ENCODE measurements at places on chromosomes 1 and 21.

DNA sequence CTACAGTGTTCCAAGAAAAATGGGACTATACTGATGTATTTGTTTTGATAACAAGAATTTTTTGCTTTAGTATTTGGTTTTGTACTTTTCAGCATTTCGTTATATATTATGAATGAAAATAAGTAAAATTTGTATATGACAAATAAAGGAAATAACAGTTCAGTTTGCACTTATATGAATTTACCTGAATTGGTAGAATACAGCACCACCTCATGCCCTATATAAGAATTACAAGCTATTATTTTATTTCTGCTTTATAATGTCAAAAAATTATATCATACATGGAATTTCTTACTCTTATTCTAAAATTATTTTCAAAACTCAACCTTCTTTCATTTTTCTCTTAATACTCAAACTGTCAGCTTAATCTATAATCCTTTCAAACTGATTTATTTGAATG is 14.6 kb downstream of the EFCAB7 start:
- peak; percentile 41 for DNase-seq

DNA sequence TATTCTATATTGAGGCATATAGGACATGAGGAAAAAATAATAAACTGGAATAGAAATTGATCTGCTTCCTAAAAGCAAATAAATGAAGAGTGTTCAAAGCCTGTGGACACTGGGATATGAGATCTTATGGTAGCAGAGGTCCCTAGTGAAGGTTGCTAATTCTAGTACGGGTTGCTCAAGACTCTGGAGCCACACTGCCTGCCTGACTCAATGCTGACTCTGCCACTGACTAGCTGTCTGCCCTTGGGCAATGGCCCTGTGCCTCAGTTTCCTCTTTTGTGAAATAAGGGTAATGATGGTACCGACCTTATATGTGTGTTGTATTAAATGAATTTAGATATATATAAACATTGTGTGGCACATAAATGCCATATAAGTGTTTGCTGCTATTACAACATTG is 59.0 kb upstream of the C1orf53 start:
- no peak for DNase-seq

DNA sequence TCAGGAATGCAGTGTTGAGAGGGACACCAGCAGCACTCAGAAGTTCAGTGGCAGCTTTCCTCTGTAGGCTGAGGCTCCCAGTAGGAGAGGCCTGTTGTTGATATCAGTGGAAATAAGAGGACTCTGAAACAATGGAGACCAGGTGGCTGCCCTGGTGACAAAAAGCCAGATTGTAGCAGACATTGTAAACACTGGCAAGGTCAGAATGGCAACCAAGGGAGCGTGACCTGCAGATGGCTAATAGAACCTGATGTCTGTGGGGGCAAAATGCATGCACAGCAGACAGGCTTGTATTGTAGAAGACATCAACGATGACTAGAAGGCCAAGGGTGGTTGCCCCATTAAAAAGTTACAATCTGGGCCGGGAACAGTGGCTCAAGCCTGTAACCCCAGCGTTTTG is 53.1 kb upstream of the GPR37L1 start:
- no peak for DNase-seq

- peak; percentile 96 for DNase-seq
Measured at GRCh38 chr1:51558375-51558924, 39.4 kb upstream of the EPS15 start.

DNA sequence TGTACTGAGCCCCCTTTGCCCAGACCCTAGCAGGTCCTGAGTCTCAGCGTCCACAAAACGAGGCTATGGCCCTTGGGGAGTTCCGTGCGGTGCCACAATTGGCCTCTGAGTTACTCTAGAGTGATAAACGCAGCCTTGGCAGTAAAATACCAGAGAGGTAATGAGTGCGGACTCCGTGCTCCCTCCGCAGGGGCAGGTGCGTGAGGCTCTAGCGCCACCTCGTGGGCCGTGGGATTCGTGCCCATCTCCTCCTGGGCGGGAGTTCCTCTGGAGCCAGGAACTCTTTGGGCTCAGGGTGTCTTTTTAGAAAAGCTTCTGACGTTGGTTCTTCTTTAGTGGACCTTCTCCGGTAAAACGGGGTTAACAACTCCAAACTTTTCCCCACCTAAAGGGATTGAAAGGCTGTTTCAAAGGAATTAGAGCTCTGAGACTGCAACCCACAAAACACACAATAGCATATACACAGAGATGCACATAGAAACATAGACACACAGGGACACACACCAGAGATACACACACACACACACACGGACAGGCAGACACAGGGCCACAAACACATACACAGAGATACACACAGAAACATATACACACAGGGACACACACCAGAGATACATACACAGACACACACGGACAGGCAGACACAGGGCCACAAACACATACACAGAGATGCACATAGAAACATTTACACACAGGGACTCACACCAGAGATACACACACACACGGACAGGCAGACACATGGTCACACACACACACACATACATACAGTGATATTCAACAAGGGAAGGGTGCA is 99.4 kb downstream of the KCNJ15 start:
- peak; percentile 78 for DNase-seq

DNA sequence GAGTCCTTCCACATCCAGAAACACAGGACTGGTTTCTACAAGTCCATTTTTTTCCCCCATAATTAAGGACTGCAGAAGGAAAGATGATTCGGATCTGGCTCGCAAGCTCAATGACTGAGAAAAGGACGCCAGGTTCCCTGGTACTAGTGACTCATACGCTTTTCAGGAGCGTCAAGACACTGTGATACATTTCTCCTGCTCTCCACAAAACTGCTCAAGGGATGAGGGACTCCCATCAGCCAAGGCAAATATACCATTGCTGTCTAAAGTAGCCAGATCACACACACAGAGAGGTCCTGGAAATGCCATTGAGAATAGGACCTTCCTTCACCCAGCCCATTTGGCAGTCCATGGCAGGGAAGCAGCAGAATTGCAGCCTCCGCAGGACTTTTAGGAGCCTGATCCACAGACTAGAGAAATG is 253.6 kb upstream of the IRF2BP2 start:
- peak; percentile 68 for DNase-seq

- DNase-seq, result no peak
Measured at GRCh38 chr1:74512170-74512915, at the start of gene LRRC53. LRRC53 (minus strand) TSS chr1:74512611; CDS start chr1:74483349, 29,262 bp downstream.

- no peak for DNase-seq
Measured at GRCh38 chr1:181347495-181348390, 135.6 kb upstream of the CACNA1E start.

- DNase-seq, result peak; percentile 74
Measured at GRCh38 chr1:155911156-155912055, at the start of gene RIT1. RIT1 (minus strand) TSS chr1:155911349; CDS start chr1:155910761, 588 bp downstream.

- DNase-seq, result peak; percentile 25
Measured at GRCh38 chr1:30842697-30843354, 65.7 kb downstream of the SDC3 start.

DNA sequence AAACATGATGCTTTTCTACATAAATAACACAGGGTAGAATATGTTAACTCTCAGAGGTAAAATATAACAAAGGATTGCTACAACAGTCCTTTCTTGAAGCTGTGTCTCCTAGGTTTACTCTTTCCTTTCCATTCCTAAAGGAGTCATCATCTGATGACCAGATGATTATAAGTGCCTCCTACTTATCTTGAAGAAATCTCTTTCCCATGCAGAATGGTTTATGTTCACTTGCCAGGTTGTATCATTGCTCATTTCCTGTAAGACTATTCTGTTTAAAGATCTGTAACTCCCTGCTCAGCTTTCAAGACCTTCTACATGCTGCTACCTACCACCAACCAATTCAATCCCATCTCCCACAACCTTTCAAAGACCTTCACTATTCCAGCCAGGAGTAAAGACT is 51.5 kb upstream of the PTCH2 start:
- peak; percentile 81 for DNase-seq

Measured in fibroblast of the aortic adventitia (primary cell).